ENCODE measurements at places on chromosomes 3 and 15.

DNA sequence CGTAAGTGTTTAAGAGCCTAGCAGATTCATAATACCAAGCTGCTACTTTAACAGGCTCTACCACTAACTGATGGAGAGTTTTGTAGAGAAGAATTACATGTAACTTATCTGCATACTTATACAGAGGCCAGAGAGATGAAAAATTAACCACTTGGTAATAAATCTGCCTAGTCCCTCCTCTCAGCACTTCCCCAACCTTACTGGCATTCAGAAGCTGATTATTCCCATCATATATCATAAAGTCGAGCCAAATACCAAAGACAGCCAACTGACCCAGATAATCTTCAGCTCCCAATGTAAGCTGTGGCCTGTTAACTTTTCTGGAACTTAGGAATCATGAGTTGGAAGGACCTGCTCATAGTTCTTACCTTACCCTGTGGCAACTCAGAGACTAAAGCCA, 25.5 kb upstream of the CSPG5 start:
- DNase-seq: no peak

DNA sequence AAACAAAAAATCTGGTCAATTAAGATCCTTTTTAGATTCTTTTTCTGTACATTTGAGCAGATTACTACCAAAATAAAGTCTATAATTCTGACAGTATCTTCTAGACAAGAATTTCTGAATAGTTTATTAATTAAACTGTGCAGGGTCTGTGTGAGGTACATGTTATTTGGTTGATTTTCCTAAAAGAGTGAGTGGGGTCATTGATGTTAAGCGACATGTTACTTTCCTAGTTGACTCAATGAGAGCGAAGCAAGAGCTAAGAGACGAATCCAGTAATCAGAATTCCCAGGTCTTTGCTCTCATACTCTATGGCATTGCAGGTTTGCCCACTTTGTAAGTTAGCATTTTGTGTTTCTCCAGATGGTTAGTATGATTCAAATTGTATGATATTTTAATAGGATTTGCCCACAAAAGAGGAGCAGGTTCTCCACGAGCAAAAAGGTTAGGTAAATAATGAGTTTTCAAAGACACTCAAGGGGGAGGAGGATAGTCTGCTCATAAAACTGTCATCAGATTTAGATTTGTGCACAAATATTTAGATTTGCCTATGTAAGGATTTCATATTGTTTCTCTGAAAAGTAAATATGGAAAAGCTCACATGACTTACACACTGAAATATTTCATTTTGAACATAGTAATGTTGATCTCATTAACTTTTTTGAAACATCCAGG, 217.2 kb upstream of the CGNL1 start:
- no peak for DNase-seq

DNA sequence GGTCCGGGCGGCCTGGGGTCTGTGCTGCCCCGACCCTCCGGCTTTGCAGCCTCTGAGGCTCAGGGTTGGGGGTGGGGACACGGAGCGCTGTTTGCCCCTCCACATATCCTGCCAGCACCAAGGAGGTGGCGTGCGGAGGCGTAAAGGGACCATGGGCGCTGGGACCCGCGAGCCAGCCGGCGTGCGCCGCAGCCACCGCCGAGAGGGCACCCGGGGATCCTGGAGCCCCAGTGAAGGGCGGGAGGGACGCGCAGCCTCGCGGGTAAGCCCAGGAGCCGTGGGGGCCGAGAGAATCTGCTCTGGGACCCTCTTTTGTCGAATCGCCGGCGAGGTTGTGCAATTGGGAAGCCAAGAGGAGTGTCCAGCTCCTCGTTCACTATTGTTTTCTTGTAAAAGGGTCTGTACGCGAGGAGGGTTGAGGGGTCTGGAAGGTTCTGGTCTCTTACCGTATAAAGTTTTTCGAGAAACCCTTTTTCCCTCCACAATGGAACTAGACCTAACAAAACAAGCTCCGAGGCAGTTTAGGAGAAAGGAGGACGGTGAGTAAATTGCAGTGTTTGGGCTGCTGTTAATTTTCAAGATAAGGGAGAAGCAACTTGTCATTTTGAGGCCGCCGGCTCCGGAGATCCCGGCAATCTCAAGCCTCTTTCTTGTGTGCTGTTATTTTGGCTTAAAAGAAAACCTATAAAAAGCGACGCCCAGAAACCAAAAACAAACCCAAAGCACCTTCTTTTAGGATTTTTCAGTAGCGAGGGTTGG, 29.9 kb upstream of the ST3GAL6 start:
- no peak for DNase-seq

- no peak for DNase-seq
Observed at GRCh38 chr15:58406811-58407210, 25.0 kb upstream of the LIPC start.

DNA sequence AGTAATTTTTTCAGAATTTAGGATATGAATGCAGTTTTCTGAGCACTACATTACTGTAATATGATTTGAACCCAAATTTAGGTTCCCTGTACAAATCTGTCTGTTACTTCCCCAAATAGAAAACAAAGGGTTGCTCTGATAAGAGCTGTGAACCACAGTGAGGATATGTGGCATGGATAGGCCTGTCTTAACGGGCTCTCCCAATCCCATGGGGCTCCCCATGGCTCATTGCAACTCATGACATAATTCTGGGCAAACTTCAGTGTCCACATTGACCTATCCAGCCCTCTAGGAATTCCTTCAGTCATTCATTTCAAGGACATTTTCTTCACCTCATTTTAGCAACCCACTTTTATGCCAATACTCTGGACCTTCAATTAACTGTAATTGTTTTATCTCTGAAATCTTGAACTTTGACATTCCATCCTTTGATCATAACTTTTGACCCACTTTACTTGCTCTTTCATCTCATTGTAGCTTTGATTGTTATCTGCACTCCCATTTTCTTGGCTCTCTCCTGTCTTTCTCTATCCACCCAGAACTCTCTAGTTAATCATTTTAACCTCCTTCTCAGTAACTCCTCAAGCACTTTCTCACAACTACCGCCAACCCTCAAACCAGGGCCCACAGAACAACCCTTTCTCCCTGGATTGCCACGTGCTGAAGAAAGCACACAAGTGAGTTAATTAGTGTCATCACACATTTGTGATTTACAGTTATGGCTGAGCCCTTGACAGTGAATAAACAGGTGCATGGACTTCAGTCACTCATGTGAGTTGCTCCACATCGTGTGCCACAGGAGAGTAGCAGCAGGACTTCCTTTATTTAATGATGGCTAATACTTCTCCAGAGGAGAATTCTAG, 94.9 kb upstream of the AADACL2 start:
- no peak for DNase-seq

- no peak for DNase-seq
Observed at GRCh38 chr3:17219593-17219992, 334.8 kb downstream of the PLCL2 start.

DNA sequence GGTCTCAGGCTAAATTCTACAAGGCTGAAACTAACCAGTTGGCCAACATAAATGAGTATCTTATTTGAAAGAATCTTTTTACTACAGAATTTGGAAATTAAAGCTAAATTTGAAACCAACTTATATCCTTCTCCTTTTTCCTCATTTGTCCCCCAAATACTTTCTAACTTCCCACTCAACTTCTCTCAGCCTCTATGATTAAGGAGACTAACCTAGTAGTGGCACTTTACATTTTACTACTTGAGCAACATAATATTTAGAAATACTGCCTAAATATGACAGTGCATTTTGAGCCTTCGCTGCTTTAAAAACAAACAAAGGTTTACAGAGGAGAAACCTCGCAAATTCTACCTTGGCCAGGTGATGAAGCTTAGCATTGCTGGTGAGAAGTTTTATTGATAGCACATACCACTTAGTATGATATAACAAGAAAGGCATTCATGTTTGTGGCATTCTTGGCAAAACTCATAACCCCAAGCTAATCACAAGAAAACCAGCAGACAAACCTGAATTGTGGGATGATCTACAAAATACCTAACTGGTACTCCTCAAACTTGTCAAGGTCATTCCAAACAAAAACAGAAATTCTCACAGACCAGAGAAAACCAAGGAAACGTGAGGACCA, 432.1 kb upstream of the CFAP20DC start:
- DNase-seq: peak; percentile 44

- DNase-seq: no peak
Observed at GRCh38 chr3:135240426-135240825, 445.4 kb downstream of the EPHB1 start.

GRCh38 chr3:38253704-38254103, 11.9 kb upstream of the SLC22A13 start:
- no peak for DNase-seq

DNA sequence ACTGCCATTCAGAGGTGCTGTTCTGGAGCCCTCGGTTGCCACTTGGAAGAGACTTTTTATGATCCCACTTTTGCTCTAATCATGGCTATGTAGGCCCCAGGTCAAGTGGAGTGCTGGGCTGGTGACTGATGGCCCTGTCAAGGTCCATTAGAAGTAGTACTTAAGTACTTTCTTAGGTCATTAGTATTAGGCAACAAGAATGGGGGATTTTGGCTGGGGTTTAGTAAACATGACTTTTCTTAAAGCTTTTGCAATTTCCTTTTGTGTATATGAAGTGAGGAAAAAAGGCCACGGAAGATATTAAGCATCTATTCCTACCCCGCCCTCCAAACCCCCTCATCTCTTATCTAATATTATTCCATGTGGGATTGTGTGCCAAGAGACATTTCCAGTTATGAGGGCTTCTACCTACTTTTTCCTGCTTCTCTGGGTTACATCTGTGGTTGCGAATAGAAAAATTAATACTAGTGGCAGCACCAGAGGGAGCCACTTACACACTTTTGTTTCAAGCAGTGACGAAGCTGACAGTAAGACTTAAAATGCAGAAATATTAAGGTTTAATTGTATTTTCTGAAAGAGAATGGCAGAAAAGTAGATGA, 13.9 kb downstream of the NLGN1 start:
- DNase-seq: no peak

- no peak for DNase-seq
Observed at GRCh38 chr3:39907981-39908380, 98.6 kb downstream of the MYRIP start.

DNA sequence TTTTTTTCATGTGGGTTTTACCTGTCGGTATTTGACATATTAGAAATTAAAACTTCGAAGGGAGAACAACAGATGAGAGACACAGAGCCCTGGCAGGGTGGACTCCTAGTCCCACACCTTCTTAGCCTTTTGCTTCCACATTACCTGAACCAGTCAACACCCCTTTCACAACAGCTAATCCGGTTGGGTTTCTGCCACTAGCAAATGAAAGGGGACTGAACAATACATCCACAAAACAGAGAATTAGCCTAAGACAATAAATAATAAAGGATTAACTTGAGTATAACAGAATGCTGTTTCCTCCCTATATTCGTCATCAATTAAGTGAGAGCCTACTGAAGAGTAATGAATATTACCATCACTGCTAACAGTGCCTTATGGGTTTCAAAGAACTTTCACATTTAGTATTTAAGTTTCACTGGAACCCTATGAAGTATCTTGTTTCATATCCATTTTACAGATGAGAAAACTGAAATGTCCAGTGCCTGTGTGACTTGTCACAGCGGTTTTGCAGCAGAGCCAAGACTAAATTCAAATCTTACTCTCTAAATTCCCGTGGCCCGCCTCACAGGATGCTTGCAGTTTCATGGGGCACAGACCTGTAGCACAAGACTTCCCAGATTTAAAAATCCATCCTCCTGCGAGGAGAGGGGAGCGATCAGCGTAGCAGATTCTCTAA, 1.0 kb upstream of the RAB8B start:
- no peak for DNase-seq

DNA sequence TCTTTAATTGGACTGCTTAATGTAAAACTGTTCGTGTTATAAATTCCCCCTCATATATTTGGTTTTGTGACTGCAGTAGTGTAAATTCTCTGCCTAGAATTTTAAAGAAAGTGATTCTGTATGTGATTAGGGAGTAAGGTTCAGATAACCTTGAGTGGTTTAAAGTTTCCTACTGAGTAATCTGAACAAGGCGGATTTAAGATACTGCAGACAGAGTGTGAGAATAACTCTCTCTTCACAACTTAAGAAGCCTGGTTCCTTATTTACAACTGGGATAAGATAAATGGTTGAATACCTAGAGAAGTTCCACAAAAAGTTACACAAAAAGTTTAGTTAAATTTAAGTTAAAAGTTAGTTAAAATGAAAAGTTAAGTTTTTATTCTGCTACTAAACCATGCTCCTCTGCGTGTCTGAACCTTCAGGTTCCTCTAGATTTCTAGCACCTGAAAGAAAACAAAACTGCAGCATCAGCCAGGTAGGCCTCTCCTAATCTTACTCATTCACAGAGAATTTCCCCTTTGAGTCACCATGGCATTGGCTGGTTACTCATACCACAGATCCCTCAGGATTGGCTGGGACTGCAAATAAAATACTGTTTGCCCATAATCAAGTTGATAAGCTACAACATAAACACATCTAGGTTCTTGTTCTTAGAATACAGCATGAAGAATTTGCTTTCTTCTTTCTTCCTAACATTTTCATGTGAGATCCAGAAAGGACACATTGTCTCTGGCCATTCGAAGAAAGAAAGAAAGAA, at the start of gene ARL14:
Gene ARL14 (plus strand): TSS at position 614 of the 757 bp plus-strand sequence. CDS start 187 bp downstream, outside the sequence.
- peak; percentile 88 for DNase-seq

- DNase-seq: no peak
Observed at GRCh38 chr3:15420871-15421270, 6.5 kb downstream of the METTL6 start.

DNA sequence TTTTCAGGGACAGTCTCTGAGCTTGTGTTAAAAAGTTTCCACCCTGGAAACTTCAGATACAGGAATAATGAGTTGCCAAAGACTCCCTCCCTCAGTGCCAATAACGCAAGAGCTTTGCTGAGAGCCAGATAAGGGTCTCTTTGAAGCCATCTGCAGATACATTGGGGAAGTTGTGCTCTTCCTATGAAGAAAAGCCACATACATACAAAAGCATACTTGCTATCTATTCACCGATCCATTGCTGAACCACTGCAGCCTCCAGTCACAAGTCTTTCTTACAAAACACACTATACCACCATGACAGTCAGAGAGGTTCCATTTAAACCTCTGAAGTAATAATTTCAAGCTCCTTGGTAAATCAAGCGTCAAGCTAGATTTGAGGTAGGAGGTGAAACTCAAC, 10.0 kb upstream of the RETNLB start:
- DNase-seq: no peak

DNA sequence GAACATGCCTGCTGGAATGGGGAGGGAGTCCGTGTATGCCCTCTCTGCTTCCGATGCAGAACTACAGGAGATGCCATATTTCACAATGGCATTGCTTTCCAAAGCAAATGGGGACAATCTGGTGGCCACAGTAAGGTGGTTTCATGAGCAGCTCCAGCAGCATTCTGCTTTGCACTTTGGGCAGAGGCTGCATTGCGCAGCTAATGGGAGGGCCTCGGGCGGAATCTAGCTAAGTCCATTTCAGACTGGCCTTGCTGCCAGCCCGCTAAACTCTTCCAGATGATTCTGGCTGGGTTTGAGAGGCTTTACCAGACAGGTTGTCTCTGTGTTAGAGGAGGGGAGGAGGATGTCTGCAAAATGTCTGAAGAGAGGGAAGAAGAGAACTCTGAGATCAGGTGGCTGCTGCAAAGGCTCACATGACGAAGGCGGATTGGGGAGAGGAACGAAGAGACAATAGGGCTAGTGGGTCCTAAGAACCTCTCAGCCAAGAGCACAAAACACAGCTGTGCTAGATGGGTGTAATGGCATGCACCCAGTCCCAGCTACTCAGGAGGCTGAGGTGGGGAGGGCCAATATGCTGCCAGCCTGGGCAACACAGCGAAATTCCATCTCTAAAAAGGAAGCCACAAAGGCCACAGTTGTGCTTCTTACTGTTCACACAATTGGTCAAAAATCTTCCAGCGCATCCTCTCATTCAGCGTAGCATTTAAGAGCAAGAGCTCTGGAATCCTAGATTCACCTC, 63.7 kb downstream of the BDH1 start:
- DNase-seq: no peak
